Foreskin keratinocyte (primary cell): ENCODE measurements at places on chromosomes 7 and 10. TPM values are rescaled to one million over a fixed set of nuclear protein-coding genes. Genes with fewer than 3 reads are reported as not detected.
A peak's percentile ranks its signal among the peaks of the same experiment; 100 is the strongest.

GRCh38 chr10:60429084-60429849, 39.6 kb upstream of the ANK3 start:
- DNase-seq = no peak

CTBP2 gene
- total RNA-seq = 100 and 101 TPM in 2 replicates

- DNase-seq = no peak
These were observed 12.1 kb upstream of the PDGFA start for GRCh38 chr7:531777-532176.

- no peak for DNase-seq
These were observed 86.4 kb downstream of the PLCE1 start for GRCh38 chr10:94080108-94080507.

- DNase-seq = no peak
These were observed 7.4 kb downstream of the POLR1F start for GRCh38 chr7:19701471-19701870.

- no peak for DNase-seq
These were observed 40.4 kb downstream of the PROSER2 start for GRCh38 chr10:11863353-11864109.

DNA sequence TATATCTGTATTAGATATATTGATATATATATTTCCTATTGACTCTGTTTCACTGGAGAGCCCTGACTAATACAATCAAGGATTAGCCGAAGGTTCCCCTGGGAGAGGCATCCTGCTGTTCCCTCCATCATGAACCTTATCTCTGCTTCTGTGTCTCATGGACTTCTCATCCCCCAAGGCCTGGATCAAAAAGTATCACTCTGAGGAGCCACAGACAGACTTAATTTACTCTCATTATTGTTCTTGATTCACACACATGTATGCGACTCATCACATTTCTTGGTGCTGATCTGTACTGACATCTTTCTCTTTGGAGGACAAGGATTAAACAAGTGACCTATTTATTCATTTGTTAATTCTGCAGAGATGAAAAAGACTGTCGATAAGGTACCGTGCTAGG, 550.2 kb downstream of the KCNMA1 start:
- DNase-seq = no peak

GRCh38 chr10:29839826-29840515, 205.2 kb upstream of the SVIL start:
- DNase-seq = peak; percentile 98

- peak; percentile 96 for DNase-seq
These were observed 22.0 kb downstream of the CYTH3 start for GRCh38 chr7:6250364-6250833.

DNA sequence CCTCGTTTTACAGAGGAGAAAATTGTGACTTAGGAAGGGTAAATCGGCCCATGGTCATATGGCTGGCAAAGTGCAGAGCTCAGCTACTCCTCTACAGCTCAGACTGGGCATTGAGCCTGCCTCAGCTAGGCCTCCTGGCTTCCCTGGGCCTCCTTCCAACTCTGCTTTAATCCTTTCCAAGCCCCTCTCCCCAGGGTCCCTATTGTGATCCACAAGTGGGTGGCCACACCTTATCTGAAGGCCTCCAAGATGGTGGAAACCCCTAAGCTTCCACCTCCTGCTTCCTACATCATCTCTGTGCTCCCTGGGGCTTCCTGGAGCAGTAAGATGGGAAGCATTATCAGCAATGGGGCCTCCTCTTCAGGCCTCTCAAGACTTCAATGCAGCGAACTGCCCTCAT, 3.0 kb upstream of the LGI1 start:
- no peak for DNase-seq

DNA sequence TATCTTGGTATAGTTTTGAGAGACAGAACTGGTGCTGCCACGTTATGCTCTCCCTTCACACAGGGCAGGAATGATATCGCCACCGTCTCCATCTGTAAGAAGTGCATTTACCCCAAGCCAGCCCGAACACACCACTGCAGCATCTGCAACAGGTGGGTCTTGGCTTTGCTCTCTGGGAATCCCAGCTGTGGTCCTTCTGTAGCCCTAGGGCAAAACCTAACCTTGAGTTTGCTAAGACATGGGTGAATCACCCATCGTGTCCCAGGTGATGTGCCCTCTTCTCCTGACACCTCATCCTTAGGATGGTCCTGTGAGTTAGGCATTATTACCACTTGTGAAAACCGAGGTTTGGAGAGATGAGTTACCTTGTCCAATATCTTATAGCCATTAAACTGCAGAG, 6.4 kb downstream of the ZDHHC16 start:
- DNase-seq = no peak

GRCh38 chr10:85047170-85047834, 718.9 kb downstream of the CCSER2 start:
- DNase-seq = no peak

DNA sequence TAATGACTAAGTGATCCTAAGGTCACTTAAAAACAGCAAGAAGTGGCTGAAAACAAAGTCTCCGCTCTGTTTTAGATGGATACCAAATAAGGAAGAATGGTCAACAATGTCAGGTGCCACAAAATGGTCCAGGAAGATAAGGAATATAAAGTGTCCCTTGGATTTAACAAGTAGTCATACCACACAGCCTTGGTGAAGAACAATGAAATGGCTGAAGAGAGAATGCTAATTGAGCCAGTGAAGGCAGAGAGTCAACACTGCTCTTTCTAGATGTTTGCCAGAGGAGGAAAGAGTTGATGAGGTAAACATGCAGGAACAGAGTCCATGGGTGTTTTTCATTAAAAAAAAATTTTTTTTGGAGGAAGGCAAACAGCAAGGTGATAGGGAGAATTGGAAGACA, 2.1 kb upstream of the CASD1 start:
- DNase-seq = no peak

OR6V1 gene
- not detected in 2 replicates for total RNA-seq

- DNase-seq = peak; percentile 59
These were observed 8.8 kb upstream of the INTS1 start for GRCh38 chr7:1512781-1513656.

DNA sequence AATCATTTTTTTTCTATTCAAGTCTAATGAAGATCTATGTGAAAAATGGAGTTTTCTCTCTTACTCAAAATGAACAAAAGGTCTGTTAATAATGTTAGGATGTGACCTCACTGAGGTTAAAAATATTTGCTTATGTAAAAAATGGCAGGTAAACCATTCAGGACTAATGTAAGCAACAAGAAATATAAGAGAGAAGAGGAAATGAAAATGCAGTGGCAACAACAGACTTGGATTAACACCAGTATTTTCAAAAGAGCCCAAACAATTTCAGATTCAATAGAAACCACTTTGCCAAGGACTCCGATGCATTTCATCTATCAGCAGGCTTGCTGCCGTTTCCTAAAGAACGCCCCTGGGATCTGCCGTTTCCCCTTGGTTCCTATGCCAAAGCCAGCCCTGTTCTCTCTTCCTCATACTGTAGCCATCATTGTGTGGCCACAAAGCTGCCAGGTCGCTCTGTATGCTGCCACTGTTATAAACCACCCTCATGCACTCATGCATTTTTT, 66.4 kb downstream of the MTURN start:
- DNase-seq = no peak

DNA sequence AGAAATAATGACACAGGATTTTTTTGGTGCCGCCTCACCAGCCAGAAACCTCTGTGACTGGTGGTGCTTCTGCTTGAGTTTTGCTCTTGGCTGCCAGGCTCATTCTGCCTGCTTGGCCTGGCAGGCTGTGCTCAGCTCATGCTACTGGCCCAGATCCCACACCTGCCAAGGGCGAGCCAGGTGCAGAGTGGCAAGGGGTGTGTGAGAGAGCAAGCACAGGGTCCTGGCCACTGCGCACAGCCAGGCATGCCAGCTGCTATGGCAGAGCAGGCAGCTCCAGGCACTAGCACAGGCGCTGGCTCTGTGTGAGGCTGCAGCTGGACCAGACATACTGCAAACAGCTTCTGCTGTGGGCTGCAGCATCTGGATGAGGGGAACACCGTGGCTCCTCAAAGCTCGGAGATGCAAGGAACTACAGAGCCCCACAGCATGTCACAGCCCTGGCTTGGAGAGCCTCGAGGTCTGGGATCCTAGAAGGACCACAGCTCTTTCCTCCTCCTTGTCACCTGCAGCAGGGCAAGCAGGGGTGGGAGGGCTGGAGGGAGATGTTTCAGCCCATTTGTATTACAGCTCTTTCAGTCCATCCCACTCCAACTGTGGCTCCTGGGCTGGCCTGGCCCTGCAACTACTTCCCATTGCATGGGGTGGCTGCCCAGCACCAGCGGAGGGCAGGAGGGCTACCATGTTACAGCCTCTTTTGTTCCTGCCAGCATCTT, 313.4 kb upstream of the SEMA3C start:
- no peak for DNase-seq

- no peak for DNase-seq
These were observed 20.9 kb downstream of the CD36 start for GRCh38 chr7:80659120-80660055.

DNA sequence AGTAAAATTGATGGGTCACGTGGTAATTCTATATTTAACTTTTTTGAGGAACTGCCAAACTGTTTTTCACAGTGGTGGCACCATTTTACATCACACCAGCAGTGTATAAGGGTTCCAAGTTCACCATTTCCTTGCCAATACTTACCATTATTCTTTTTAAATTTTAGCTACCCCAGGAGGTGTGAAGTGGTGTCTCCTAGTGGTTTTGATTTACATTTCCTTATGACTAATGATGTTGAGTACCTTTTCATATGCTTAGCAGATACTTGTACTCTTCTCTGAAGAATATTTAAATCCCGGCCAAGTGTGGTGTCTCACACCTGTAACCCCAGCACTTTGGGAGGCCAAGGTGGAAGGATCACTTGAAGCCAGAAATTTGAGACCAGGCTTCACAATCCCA, 28.5 kb downstream of the FHIP2A start:
- DNase-seq = no peak

- DNase-seq = no peak
These were observed 14.4 kb upstream of the SPRN start for GRCh38 chr10:133438711-133439273.

DNA sequence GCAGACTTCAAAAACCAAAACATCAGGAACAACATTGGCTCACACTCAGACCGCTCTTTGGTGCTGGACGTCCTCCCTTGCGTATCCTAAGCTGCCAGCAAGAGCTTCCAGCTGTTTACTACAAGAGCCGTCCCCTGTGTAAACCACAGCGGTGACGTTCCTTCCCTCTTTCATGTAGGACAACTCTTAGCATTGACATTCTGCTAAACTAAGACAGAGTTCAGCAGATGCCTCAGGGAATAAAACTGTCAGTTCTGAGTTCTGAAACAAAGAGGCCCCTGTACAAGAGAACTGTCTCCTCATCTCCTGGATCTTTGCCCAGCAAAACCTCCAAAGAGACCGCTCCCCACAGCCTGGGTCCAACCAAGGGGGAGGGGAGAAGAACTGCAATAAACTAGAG, 57.8 kb upstream of the OPALIN start:
- peak; percentile 41 for DNase-seq

DNA sequence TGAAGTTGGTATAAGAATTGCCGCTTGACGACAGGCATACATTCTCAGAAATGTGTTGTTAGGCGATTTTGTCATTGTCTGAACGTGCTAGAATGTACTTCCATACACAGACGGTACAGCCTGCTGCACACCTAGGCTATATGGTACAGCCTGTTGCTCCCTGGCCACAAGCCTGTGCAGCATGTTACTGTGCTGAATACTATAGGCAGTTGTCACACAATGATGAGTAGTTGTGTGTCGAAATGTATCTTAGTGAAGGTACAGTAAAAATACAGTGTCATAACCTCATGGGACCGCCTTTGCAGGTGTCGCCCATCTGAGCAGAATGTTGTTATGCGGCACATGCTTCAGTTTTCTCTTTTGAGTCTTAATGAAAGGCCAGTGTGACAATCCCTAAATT, 66.5 kb downstream of the SHH start:
- DNase-seq = no peak

- no peak for DNase-seq
These were observed 5.7 kb downstream of the ZSWIM8 start for GRCh38 chr10:73790886-73791625.

SYT15B gene
- total RNA-seq = not detected in 2 replicates

DNA sequence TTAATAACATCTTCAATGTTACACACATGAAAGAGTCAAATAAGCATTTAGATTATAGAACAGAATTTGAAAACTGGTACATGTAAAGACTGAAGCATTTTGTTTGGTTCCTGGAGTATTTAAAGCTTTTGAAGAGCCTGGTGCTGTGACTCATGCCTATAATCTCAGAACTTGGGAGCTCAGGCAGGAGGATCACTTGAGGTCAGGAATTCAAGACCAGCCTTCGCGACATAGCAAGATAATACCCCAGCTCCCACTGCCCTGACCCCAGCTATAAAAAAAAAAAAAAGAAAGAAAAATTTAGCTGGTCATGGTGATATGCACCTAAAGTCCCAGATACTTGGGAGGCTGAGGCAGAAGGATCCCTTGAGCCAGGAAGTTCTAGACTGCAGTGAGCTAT, 87.8 kb downstream of the HDAC9 start:
- no peak for DNase-seq

EPDR1 gene
- total RNA-seq = 0.11 TPM in 1 of 2 replicates, not detected in the other

JCAD gene
- under 0.01 and 0.03 TPM in 2 replicates for total RNA-seq

CYP2C19 gene
- not detected in 2 replicates for total RNA-seq

TPK1 gene
- 1.1 and 1.3 TPM in 2 replicates for total RNA-seq

DNA sequence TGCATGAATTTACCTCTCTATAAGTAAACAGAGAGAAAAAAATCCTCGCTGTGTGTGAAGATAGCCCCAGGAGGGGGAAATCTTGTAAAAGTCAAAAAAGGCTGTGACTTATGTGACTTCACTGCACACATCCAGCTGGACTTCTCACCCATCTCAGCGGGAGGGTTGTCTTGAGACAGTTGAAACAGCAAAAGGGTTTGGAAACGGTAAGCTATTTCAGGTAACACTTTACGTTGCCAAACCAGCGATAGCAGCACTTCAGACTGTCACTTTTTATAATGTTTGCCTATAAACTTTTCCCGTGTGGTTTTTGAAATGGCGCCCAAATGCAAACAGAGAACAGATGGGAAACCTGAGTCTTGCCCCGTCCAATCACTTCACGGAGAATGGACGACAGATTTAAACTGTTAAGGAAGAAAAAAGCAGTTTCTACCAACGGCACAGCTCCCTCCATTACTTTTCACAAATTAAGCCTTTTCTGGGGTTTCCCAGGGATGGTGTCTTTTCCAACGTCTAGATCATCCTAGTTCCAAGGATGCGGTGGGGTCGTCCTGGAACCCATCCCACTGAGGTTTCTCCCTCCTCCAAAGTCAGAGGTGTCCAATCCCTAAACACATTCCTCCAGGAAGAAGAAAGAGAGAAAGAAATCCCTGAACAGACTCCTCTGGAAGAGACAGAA, 25.2 kb downstream of the FGFR2 start:
- DNase-seq = peak; percentile 30

DNA sequence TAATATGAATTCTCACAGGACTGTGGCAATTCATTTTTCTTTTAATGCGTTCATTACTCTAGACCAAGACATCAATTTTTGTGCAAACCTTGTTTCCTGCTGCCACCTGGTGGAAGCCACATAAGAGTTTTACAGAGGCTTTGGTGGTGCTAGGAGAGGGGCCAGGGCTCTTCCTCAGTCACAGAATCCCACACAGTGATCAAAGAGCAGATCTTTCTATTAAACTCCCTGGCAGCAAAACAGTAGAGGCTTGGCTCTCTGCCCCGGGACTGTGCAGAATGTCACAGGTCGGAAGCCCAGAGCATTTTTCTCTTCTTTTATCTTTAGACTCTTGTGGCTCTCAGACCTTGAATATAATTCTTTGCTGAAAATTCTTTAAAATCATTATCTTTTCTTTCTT, 506.4 kb upstream of the C7orf33 start:
- DNase-seq = no peak

FASTK gene
- 49.4 and 55.2 TPM in 2 replicates for total RNA-seq

EMX2 gene
- 1.3 and 1.5 TPM in 2 replicates for total RNA-seq
